ENCODE measurements at places on chromosomes 12 and 14.

GRCh38 chr12:48978741-48979601 lies 849 bp downstream of the WNT1 start:
- no peak for DNase-seq

DNA sequence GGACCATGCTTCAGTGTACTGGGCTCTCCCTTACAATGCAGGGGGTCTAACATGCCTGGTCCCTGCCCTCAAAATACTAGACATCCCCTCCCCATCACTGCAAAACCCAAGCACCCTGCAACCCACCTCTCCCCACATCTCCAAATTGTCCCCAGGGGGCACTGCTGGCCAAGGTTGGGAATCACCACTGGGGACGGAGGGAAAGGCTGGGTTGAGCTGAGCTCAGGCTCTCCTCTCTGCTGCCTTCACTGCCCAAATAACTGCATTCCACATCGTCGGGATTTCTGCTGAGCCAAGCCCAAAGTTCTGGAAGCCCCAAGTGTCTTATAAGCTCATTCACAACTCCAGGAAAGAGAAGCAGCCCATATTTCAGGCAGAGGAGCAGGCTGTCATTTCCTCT lies 69.6 kb downstream of the NT5DC3 start:
- peak; percentile 18 for DNase-seq

DNA sequence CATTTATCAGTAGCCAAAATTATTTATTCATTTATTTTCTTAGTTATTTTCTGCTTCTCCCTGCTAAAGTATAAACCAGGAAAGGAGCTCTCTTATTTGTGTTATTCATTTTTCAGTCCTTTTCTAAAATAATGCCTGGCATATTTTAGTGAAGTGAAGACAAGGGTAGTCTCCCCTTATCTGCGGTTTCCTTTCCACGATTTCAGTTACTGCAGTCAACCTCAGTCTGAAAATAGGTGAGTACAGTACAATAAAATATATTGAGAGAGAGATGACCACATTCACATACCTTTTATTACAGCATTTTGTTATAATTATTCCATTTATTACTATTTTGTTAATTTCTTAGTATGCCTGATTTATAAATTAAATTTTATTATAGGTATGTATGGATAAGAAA lies 57.6 kb downstream of the GPR137C start:
- DNase-seq: no peak

- DNase-seq: no peak
Measured at GRCh38 chr12:6954316-6955107, 3.4 kb downstream of the PTPN6 start.

DNA sequence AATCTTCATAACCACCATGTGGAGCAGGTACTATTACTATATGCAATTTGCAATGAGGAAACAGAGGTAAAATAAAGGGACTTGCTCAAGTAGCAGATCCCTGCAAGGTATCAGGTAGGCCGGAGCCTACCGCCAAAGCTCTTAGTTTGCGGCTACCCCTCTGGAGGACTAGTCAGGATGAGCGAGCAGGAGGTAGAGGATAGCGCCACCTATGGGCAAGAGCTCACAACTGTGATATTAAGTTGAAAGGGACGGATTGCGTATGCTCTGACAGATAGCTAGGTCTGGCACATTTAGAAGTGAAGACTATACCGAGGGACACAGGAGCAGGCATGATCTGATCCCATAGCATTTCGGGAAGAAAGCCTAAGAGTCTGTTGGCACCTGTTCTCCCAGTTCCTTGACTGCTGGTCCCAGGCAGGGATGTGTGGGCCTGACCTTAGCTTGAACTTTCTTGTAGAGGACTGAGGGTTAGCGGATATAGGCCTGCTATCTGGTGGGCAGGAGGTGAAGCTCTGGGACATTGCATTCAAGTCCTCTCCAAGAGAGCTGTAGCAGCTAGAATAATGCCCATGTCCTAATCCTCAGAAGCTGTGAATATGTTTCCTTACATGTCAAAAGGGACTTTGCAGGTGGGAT lies 48.0 kb downstream of the SLC17A8 start:
- DNase-seq: peak; percentile 51

DNA sequence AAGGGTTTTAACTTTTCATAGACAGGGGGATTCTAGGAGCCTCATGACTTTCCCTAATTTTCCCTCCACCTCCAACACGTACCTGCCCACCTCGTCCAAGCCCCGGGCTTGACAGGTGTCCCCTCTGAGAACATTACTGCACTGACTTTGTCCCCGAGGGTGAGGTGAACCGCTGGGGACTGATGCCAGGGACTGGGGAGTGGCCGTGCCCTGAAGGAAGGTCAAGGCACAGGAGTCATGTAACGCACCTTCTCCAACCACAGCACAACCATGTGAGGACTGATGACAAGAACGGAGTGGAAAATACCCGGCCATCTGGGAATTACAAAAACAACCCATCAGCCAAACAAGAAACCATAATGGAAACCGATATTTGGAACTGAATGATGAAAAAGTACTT lies 214.7 kb upstream of the C14orf180 start:
- no peak for DNase-seq
